AG04449 (cell line): ENCODE measurements at places on chromosomes 1 and 21.

DNA sequence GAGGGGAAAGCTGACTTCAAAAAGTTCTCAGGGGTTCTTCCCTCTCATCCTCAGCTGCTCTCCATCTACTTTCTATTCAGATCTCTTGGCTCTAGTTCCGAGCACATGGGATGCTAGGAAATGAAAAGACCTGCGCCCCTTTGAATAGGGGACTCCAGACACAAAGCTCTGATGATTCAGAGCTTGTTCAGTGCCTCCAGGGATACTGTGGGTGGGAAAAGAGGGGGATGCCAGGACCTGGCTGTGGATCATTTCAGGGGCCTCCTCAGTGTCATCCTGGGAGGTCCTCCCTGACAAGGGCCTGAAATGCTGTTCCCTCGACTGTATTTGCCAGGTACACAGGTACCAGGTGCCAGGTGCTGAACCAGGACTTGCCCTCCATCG, 943 bp upstream of the KIAA0040 start:
- DNase-seq = no peak

DNA sequence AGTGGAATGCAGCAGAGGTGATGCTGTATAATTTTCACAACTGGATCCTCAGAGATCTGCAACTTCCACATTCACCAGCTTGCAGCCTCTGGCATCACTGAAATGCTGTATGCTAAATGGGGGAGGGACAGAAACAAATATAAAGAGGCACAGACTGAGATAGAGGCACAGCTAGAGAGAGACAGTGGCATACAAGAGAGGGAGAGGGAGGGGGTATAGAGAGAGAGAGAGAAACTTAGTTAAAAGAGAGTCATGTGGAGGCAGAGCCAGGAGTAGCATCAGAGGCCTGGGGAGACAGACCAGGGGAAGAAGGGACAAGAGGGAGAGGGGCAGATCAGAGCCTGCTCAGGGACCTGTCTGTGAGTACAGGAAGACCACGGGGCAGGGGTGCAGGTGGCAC, 84.5 kb upstream of the GRIK3 start:
- no peak for DNase-seq

DNA sequence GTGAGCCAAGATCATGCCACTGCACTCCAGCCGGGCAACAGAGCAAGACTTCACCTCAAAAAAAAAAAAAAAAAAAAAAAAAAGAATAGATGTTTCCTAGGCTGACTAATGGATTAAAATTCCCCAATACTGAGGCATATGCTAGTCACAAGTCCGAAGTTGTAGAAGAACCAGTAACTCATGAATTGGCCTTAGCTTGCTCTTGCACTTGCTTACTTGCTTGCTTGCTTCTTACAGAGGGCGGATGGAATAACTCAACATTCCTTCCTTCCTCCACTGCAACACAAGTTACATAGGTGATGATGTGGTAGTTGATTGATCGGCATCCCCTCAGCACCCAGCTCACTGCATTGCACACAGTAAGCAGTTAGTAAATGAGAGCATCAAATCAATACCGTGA, 2.8 kb upstream of the TARS2 start:
- peak; percentile 34 for DNase-seq

- no peak for DNase-seq
Observed at GRCh38 chr1:109986054-109986444, 1.5 kb downstream of the AHCYL1 start.

DNA sequence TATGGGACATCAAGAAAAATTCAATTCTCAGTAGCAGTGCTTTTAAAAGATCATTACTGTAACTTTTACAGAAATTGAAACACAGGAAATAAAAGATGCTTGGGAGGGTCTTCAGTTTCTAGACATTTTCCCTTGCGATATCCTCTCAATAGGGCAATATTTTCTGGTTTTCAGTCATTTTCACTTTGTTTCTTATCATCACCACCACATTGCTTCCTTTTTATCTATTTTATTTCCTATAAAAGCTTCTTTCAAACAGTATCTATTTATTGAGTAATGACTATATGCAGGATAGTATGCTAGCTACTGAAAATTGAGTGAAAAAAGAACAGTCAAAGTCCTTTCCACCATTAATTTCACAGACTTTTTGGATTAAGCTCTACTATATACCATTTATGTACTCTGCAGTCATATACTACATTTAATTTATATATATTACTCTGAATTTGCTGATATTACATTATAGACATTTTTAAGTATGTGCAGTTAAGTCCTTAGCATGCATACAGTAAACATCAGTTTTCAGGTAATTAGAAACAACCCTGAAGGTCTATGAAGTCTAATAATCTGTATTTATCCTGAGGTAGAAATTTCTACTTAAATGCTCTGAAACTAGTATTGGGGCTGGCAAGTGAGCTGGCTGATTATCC, 18.7 kb downstream of the TRMT1L start:
- DNase-seq = no peak

GRCh38 chr21:44529011-44529421, 11.0 kb downstream of the KRTAP10-1 start:
- no peak for DNase-seq

DNA sequence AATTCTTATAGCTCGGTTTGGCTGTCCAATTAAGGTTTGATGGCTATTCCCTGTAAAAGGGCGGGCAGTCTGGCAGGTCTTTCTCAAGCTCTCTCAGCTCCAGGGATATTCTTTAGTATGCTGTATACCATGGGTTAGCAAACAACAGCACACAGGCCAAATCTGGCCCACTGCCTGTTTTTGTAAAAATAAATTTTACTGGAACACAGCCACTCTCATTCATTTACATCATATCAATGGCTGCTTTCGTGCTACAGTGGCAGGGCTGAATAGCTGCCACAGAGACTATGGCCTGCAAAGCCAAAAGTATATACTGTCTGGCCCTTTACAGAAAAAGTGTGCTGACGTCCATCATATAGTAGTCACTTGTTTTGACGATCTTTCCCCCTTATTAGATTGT, 32.0 kb downstream of the MACO1 start:
- no peak for DNase-seq

DNA sequence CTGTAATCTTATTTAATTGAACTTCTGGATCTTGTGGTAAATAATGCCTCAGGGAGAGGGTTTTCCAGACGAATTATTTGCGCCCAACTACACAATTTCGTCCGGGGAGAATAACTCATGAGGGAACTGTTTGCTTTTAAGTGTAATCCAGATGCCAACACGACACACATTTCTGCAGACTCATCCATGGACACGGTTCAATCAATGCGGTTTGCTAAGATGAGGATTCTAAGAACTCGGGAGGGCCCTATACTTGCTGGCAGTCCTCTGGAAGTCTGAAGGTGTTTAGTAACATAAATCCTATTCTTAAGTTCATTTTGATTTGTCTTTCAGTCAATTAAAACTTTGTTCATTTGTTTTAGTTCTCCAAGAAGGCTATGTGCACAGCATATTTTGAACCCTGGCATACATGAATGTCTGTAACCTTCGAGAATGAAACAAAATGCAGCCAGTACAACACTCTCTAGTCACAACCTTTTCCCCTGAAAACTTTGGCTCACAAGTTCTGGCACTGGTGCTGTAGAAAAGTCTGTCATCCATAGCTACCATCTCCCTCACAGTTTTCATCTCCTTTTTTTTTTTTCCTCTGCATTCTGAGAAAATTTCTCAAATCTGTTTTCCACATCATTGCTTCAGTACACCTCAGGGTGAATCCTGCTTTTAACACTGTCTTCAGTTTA, 38.8 kb downstream of the DIPK1A start:
- DNase-seq = no peak

GRCh38 chr21:42056468-42056867, 14.6 kb upstream of the UMODL1 start:
- no peak for DNase-seq

GRCh38 chr1:24923485-24924113, 6.5 kb downstream of the RUNX3 start:
- DNase-seq = no peak

- no peak for DNase-seq
Observed at GRCh38 chr1:160429125-160429561, 28.8 kb downstream of the VANGL2 start.

DNA sequence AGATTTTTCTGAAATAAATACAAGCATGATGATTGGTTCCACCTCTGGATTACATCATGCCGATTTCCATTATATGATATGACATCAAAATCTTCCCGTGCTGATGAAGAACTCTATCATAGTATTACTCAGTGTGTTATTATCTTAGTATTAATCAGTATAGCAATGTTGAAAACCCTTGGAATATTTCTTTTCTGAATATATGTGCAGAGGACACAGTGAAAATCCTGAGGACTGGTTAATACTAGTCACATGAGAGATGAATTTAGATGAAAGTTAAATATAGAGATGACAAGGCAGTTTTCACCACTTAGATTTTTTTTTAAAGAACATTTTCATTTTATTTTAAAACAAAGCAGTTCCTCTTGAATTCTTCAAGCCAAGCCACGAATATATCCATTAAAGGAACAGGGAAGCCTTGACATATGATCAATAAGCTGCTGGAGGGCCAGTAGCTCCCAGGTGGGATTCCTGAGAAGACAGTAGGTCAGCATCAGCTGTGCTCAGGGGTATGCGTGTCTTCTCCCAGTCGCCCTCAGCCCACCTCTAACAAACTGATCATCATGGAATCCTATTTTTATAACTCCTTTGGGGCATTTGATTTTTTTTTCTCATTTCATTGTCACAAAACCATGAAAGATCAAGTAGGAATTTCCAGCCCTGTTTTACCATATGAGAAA, 56.2 kb upstream of the UBE2U start:
- DNase-seq = no peak

DNA sequence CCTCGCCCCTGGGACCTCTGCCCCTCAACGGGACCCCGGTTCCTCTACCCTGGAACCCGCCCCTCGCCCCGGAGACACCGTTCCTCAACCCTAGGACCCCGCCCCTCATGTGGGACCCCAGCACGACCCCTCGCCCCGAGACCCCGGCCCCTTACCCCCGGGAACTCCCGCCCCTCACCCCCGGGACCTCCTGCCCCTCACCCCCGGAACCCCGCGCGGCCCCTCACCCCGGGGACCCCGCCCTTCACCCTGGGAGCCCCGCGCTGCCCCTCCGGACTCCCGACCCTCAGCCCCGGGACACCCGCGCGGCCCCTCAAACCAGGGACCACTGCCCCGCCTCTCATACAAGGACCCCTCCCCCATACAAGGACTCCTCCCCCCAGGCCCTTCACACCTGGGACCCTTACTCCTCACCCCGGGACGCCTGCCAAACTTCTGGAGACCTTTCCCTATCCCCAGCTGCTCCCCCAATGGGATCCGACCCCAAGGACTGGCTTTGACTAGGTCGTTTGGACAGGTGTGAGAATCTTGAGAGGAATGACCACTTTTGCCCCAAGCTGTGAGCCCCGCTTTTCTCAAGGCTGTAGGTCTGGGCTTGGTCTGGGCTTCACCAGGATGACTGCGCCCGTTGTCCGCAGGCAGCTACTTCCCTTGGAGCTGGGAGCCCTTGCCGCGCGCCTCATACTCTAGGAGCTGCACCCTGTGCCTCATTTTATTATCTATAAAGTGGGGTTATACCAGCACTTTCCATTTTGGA, 843 bp downstream of the DIP2A start:
- no peak for DNase-seq

DNA sequence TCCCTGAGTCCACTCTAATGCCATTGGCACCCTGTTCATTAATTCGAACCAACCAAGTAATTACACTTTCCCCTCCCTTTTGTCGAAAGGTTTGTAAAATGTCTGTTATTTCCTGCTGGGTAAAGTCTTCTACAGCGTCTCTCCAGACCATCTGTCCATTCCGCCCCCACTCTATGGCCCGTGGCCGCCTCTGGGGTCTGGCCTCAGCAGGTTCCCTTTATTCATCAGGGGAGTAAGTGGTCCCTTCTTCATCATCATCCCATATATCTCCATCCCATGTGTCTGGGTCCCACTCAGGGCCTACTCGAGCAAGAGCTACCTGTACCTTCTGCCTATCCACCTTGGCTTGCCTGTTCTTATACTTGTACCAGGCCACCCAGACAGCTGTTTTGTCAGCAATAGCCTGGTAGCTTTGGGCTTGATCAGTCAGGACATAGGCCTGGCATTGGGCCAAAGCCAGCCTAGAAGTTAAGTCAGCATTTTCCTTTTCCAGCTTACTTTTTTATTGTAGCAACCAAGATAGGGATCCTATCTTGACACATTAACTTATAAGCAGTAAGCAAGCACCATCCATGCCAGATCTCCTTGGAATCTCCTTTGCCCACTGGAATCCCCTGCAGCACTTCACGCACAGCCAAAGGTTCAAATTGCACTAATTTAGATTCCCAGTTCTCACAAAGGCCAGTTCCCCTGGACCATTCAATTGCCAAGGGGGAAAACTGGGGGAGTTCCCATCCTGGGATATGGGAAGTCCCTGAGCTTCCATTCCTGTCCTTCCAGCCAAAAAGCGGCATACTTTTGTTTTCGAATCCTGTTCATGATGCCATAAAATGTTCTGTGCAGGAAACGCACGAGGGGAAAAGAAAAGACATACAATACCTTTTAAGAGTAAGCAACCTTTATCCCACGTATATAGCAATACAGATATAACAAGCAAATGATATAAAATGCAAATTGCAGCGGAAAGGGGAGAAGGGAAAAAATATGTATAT, 6.6 kb upstream of the STUM start:
- no peak for DNase-seq

DNA sequence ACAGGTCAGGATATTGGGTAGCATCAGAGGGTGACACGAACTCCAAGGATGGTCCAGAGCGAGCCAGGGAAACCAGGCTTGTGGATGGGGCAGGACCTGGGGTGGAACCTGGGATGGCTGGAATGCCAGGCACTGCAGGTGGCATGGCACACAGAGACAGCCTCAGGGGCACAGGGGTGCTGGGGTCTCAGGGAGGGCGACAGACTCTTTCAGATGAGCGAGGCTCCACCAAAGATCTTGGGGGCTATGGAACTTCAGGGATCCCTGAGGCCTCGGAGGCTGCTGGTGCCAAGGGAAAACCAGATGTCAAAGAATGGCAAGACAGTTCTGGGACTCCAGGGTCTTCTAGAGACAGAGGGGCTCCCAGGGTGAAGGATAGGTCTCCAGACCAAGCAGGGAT, 21.4 kb downstream of the IGFN1 start:
- DNase-seq = no peak

DNA sequence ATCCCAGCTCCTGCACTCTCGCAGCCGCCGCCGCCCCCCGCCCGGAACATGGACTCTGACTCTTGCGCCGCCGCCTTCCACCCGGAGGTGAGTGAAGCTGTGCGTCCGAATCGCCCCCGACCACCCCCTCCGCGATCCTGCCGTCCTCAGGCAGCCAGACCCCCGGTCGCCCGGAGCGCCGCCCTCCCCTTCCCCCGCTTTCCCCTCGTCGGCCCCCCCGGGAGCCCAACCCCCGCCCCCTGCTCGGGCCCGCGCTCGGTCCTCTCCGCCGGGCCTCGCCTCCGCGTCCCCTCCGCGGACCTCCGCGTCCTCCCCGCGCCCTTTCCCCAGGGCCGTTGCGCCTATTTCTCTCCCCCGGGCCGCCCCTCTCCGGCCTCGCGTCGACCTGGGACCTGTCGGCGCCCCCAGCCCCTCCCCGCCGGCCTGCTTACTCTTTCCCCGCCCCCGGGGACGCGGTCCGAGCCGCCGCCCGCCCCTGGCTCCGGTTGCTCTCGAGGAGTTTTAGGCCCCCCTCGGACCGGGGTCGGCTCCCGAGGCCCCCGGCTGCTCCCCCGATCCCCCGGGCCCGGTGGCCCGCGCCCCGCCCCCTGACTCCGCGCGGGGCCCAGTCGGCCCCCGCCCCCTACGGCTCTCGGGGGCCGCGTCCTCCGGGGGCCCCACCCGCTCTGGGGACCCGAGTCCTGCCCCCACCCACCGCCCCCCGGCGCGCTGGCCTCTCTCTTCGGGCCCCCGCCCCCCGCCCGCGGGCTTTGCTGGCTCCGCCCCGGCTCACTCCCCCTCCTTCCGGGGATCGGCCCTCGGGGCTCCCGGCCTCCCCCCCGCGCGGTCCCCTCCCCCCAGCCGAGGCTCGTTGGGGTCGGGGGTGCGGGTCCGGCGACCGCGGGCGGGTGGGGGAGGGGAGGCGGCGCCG, 743 bp downstream of the PHF13 start:
- no peak for DNase-seq
